ENCODE measurements at places on chromosomes 5 and 9. TPM values are rescaled to one million over a fixed set of nuclear protein-coding genes. Genes with fewer than 3 reads are reported as not detected.

The SH3RF2 gene
- total RNA-seq: 19.6 TPM

The CENPH gene
- total RNA-seq: 24.8 TPM

The GARIN3 gene
- total RNA-seq: not detected

The OBP2B gene
- not detected for total RNA-seq

The SPATA31A3 gene
- not detected for total RNA-seq

The PCDH12 gene
- not detected for total RNA-seq

The FCN2 gene
- total RNA-seq: not detected

The PAIP2 gene
- 34.1 TPM for total RNA-seq

The PCDHB16 gene
- total RNA-seq: 0.63 TPM

The CDKN2B gene
- 17.6 TPM for total RNA-seq

The PCA3 gene
- total RNA-seq: not detected

The CARTPT gene
- total RNA-seq: not detected

Data from mesangial cell (primary cell).